SK-N-SH (cell line): ENCODE measurements at places on chromosomes 6 and 20.

GRCh38 chr6:35602133-35602946 lies 86.4 kb downstream of the FKBP5 start:
- peak; percentile 24 for DNase-seq

GRCh38 chr20:4341804-4342485 lies 326.6 kb upstream of the RNF24 start:
- DNase-seq: no peak

DNA sequence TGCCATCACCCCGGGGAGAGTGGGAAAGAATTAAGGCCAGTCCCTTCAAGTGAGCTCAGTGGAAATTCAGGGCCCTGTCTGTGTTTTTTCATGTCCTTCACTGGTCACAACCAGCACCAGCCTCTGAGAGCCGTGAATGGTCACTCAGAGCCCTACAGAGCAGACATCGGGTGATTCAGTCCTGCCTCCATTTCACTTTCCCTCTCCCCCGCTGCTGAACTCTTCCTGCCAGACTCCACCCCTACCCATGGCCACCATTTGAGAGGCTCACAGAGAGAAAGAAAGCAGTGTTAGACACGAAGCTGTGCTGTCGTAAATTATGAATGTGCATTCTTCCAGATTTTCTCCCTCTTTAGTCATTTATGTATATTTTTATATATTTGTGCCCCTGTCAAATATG lies 5.4 kb downstream of the R3HDML start:
- no peak for DNase-seq

- DNase-seq: peak; percentile 86
Observed at GRCh38 chr20:63060057-63060991, 53.6 kb upstream of the BHLHE23 start.

DNA sequence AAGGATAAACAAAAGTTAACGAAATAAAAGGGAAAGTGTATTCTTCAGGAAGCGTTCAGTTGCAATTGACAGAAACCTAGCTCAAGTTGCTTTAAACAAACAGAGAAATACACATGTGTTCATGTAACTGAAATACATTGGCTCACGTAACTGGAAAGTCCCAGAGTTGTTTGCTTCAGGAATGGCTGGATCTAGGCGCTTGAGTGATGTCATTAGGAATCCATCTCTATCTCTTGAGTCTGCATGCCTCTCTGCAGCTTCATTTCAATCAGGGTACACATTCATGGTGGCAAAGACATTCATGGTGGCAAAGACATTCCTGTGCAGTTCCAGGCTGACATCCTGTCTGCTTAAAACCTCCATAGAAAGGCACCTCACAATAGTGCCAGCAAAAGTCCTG lies 45.4 kb upstream of the EYA2 start:
- DNase-seq: no peak

- DNase-seq: no peak
Observed at GRCh38 chr6:19921786-19922185, 84.6 kb downstream of the ID4 start.

GRCh38 chr6:113451049-113451448 lies 406.1 kb upstream of the MARCKS start:
- DNase-seq: no peak

- DNase-seq: no peak
Observed at GRCh38 chr20:22579711-22580697, 4.4 kb downstream of the FOXA2 start.

GRCh38 chr6:5011346-5011745 lies 7.5 kb upstream of the RPP40 start:
- no peak for DNase-seq

GRCh38 chr6:16166871-16167608 lies 38.2 kb downstream of the MYLIP start:
- no peak for DNase-seq

GRCh38 chr20:62896526-62896925 lies 29.8 kb downstream of the DIDO1 start:
- no peak for DNase-seq

DNA sequence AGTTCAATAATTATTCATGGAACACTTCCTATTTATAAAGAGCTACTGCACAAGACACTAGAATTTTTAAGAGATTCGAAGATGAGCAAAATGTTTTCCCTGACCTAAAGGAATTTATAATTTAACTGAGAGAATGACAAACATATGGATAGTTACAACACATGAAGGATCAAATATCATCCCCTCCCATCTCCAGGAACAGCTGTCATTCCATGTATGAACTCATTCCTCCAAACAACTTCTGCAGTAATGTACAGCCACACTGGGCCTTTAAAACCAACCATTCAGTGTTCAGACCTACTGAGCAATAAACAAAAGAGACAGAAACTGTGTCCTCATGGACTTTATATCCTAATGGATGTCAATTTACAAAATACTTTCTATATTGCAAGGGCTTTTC lies 87.8 kb downstream of the KIF16B start:
- no peak for DNase-seq
